Stimulated activated CD4-positive, alpha-beta T cell treated with anti-CD3 and anti-CD28 coated beads, Interleukin-15, amount 100 ng/mL, for 1 hour (primary cell): ENCODE measurements at places on chromosomes 5 and 9.

DNA sequence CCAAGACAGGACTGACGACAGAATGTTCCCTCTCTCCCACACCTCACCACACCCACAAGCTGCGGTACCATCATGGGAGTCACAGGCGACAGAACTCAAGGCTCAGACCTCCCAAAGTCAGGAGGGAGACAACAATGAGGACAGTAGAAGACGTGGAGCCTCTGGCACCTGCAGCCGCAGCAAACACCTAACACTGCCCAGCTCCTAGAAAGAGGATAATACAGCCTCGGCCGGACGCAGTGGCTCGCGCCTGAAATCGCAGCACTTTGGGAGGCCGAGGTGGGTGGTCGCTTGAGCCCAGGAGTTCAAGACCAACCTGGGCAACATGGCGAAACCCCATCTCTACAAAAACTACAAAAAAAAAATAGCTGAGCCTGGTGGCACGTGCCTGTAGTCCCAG, 13.2 kb upstream of the PRDM12 start:
- DNase-seq: no peak

- no peak for DNase-seq
Observed at GRCh38 chr5:172459783-172460165, 5.4 kb upstream of the SH3PXD2B start.

- no peak for DNase-seq
Observed at GRCh38 chr5:65032250-65032649, 263.5 kb downstream of the CWC27 start.

- DNase-seq: no peak
Observed at GRCh38 chr9:18126831-18127498, 347.0 kb upstream of the ADAMTSL1 start.

DNA sequence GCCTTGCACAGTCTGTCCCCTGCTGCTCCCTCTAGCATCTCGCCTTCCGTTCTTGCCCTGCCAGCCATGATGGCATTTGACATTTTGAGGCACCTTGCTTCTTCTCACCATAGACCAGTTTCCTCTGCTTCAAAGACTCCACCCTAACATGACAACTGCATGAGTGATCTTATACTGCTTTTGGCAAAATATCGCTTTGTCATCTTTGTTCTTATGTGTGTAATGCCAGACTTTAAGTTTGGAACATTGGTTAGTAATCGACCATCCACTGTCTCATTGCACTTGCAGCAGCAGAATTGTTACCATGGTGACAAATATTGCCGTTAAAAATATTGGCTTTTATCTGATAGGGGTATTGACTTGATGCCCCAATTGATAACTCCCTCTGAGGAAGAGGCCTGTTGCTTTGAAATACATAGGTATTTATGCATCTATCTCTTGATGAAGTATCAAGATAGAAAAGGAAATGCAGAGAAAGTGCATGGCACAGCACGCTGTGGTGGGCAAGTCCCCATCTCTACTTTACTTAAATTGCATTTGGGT, 6.8 kb downstream of the GARIN3 start:
- DNase-seq: no peak

DNA sequence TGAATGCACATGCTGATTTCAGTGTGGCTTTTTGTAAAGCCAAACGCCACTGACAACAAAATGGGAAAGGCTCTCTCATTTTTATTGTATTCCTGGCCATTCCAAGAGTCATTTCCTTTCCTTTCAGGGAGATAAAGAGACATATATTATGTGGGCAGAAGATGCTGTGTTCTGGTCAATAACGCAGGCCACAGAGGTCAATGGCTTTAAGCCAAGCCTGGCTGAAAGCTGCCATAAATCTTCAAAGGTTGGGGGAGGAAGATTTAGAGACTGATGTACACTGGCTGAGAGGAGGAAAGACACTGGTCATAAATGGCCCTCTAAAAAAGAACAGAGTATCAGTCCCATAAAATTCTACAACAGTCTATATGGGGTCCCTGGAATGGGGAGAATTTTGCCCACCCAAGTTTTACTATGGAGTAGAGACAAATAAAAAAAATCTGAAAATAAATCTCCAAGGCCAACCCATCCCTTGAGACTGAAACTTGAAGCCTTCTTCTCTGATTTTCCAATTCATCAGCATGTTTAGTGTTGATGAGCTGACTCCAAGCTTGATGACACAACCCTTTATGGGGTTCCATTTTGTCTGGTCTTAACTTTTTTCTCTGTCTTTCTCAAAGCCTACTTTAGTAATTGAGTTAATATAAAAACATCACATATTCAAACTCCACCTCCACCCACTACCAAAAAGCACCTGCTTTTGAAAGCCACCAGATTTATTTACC, 152.1 kb upstream of the SLC24A2 start:
- DNase-seq: no peak

DNA sequence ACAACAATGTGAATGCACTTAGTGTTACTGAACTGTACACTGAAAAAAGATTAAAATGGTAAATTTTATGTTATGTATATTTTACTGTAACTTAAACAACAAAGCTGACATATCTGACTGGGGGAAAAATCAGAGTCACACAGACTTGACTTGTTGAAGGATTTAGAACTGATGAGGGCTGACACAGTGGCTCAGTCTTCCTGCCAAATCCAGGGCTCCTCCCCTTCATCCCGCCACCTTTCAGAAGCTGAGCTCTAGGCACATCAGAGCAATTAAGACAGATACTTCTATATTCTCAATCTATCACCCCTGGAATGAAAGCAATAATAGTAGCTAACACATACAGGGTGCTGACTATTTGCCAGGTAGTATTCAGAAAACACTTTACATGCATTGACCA, 27.7 kb upstream of the TAS2R1 start:
- DNase-seq: no peak

GRCh38 chr9:19085295-19085694, 17.4 kb downstream of the HAUS6 start:
- no peak for DNase-seq
